ENCODE measurements at places on chromosomes 2 and 18.
A peak's percentile ranks its signal among the peaks of the same experiment; 100 is the strongest.

GRCh38 chr2:189302274-189302948 lies 122.8 kb upstream of the COL5A2 start:
- DNase-seq, result no peak

- DNase-seq, result no peak
Observed at GRCh38 chr2:50529600-50530218, 502.2 kb downstream of the NRXN1 start.

GRCh38 chr2:215401896-215402379 lies 33.9 kb downstream of the FN1 start:
- DNase-seq, result no peak

- DNase-seq, result no peak
Observed at GRCh38 chr2:42438685-42439084, 55.1 kb downstream of the KCNG3 start.

DNA sequence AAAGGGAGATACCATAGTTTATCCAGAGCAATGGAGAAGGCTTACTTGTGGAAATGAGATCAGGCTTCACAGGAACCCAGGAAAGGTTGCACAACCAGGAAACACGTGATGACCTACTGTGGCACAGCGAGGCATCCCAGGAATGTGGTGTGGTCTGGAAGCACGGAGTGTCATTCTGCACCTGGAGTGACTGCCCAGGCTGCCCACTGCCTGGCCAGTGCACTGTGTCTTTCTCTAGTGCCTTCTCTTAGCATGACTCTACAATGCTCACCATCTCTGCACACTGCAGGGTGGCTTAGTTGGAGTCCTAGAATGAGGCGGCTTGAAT lies 48.9 kb downstream of the CHST9 start:
- DNase-seq, result peak; percentile 2

- no peak for DNase-seq
Observed at GRCh38 chr2:181396256-181397123, 60.7 kb upstream of the ITGA4 start.

DNA sequence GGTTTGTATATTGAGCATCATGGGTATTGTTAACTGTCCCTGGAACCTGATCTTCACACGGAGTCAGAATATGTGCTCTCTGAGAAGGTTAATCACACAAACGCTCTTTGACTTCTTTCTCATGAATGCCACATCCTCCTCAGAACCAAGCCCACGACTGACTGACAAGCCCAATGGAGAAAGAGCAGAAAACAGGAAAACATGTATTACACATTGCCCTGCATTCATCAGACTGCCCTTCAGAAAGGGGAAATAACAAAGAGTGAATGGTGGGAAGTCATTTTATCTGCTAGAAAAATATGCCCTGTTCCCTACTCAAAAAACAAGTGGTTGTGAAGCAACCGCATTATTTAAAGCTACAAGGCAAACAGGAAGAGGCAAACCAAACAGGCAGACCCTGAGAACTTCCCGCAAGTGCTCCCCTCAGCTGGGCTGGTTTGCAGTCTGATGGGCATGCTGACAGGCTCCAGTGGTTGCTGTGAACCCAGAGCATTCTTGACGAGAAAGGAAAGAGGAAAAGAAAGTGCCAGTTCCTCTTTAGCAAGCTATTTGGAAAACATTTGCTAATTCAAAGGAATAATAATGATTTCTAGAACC lies 172.9 kb upstream of the SETBP1 start:
- DNase-seq, result no peak

DNA sequence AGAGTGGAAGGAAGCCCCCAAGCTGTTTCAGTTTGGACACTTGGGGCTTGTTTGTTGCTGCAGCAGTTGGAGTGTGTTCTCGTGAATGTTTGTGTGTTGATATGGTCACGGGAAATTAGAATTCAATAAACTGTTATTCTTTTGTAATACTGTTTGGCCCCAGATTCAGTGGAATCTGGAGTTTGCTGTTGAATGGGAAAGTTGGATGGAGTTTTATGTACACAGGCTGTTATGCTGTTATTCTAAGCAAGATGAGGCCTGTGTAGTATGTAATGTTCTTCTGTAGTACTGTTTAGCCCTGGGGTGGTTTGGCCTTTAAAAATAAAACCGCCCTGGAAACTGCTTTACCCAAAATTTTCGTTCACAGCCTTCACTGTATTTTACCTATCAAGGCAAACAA lies 810.4 kb upstream of the HS6ST1 start:
- no peak for DNase-seq
